ENCODE measurements at places on chromosomes 1 and 21. TPM values are rescaled to one million over a fixed set of nuclear protein-coding genes. Genes with fewer than 3 reads are reported as not detected.
A peak's percentile ranks its signal among the peaks of the same experiment; 100 is the strongest.

- no peak for DNase-seq
Measured at GRCh38 chr21:31287201-31287600, 56.9 kb downstream of the TIAM1 start.

DNA sequence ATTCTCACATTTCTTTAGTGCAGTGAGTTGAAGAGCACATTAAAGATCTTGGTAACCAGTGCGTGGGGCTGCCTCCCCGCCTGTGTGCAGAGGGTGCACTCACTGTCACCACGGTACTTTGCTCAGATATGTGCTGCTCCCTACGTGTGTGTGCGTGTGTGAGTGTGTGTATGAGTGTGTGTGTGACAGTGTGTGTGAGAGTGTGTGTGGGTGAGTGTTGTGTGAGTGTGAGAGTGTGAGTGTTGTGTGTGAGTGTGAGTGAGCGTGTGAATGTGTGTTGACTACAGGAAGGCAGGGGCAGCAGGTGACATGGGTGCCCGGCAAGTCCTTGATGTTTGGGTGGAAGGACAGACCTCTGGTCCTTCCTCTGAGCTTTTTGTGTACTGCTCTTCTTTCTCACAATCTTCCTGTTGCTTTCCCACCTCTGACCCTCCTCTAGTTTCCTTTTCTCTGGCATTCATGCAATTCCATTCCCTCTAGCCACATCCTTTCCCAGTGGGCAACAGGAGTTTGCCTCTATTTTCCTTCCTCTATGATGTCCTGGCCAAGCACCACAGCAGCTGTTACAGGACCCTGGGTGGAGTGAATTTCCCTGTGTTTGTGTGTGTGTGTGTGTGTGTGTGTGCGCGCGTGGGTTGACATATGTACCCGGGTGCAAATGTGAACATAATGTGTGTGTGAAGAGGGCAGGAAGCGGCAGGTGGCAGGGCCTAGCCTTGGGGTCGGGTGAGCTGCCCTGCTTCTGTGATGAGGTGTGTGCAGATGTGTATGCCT, 19.8 kb downstream of the LHX4 start:
- no peak for DNase-seq

DNA sequence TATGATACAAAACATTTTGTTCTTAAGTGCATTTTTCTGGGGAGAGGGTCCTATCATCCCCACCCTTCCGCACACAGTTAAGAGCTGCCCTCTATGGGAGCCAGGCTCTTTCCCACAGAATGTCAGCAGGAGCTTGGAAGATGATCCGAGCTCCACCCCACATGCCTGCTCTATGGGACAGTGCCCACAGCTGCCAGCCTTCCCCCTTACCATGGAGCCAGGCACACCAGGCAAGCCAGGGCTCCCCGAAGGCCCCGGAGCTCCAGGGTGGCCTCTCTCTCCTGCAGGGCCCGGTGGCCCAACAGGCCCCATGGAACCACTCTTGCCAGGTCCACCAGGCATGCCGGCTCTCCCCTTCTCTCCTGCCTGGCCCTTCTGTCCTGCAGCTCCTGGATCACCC, 10.4 kb upstream of the PEF1 start:
- DNase-seq = no peak

GRCh38 chr1:107405236-107405635, 264.4 kb downstream of the NTNG1 start:
- DNase-seq = no peak

The PTTG1IP gene
- total RNA-seq = 241 TPM

The CBS gene
- 52.3 TPM for total RNA-seq

The SUSD4 gene
- total RNA-seq = 1.1 TPM

- DNase-seq = no peak
Measured at GRCh38 chr1:92980732-92981647, 19.7 kb upstream of the DIPK1A start.

DNA sequence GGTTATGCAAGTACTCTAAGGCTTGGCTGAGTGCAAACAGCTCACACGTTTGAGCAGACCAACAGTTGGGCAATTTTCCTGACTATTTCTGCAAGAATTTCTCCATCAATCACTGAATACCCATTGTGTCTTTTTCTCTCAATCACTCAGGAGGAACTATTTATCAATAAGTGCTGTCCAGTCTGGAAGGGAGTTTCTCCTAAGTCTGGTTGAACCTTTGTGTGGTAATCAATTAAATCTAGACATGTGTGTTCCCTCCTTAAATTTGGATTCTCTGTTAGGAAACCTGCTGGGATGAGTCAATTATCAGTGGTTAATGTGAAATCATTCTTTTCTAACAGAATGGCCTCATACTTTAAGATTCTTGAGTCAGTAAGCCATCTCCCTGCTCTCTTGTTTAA, 6.8 kb upstream of the AADACL3 start:
- DNase-seq = no peak

DNA sequence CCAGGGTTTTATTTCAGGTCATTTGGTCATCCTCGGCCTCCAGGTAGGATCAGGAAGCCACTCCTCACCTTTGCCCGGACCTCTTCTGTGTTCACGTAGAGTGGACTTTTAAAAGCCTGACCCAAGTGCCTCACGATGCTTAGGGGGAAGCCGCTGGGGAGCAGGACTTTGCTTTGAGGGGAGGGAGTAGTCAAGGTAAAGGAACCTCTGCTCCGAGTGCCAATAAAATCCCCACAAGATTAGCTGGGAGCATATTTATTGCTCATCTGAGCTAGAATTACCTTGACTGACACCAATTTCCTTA, 603 bp upstream of the DHRS3 start:
- DNase-seq = no peak

The BATF3 gene
- total RNA-seq = 1.5 TPM

The CLDN14 gene
- not detected for total RNA-seq

The ERO1B gene
- 2.1 TPM for total RNA-seq

The TIAM1 gene
- total RNA-seq = 0.10 TPM

GRCh38 chr1:115423776-115424175, 85.7 kb upstream of the NGF start:
- no peak for DNase-seq

- no peak for DNase-seq
Measured at GRCh38 chr1:152960452-152961044, 9.9 kb upstream of the SPRR4 start.

DNA sequence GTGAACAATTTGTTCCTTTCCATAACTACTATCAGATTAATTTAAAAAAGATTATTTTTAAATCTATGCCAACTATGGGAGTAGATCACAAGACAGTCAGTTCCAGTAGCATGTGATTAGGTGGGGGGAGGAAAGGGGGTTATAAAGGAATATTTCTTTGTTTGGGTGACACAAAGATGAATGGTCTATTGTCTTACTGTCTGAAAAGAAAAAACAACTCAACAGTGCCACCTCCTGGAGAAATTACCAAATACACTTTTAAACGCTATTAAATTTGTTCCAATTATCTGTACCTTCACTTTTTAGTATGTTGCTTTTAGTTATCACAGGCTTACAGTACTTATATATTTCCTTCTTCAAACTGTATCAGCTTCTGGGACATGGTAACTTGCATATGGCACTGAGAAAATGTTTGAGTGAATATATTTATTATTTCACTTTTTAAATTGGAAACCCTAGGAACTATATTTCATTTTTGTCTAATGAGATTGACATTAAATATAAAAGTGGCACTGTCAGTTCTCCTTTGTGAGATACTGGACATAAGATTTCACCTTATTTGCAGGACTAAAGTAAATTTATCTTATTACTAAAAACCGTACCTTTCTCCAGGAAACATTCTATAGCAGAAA, 1.7 kb upstream of the SORT1 start:
- DNase-seq = peak; percentile 56

GRCh38 chr1:182998482-182998881, 24.7 kb upstream of the LAMC1 start:
- no peak for DNase-seq
